Natural killer cell treated with Interleukin-12 subunit alpha and Interleukin-12 subunit beta and Interleukin-15 and Interleukin-18, amount 100 ng/mL, for 72 hours (primary cell): ENCODE measurements at places on chromosomes 2 and 18.

DNA sequence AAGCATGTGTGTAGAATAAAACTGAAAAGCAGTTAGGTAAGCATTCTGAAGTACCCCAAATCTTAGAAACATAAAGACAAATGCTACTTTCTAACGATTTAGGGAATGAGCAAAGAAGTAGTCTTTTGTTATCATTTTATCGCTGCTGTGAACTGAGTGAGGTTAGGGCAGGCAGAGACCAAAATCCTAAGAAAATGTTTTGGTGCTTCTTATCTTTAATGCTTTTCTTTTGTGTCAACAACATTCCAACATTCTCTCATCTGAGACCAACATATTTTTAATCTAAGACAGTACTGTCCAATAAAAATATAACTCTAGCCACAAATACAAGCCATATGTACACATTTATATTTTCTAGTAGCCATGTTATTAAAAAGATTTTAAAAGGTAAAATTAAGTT is 789.4 kb upstream of the PIK3C3 start:
- no peak for DNase-seq
- no peaks in the 10 kb centered on the region for H3K36me3 ChIP-seq
- no peak overlapping the region for H3K27ac ChIP-seq
- no peaks in the 10 kb centered on the region for H3K27me3 ChIP-seq

GRCh38 chr2:11043245-11043644 is 112.0 kb upstream of the SLC66A3 start:
- H3K27ac ChIP-seq = no peak overlapping the region
- H3K4me1 ChIP-seq = no peaks in the 10 kb centered on the region
- DNase-seq = no peak
- H3K36me3 ChIP-seq = peaks cover 15% of the 10 kb centered on the region
- peaks cover 11% of the 10 kb centered on the region for H3K27me3 ChIP-seq

GRCh38 chr2:203470371-203470770 is 64.7 kb downstream of the RAPH1 start:
- no peak overlapping the region for H3K27ac ChIP-seq
- no peak overlapping the region for H3K4me3 ChIP-seq
- H3K36me3 ChIP-seq = no peaks in the 10 kb centered on the region
- no peak for DNase-seq

GRCh38 chr2:72538486-72538885 is 287.3 kb downstream of the EXOC6B start:
- H3K4me3 ChIP-seq = no peak overlapping the region
- no peaks in the 10 kb centered on the region for H3K27me3 ChIP-seq
- no peak overlapping the region for H3K27ac ChIP-seq
- no peaks in the 10 kb centered on the region for H3K36me3 ChIP-seq

DNA sequence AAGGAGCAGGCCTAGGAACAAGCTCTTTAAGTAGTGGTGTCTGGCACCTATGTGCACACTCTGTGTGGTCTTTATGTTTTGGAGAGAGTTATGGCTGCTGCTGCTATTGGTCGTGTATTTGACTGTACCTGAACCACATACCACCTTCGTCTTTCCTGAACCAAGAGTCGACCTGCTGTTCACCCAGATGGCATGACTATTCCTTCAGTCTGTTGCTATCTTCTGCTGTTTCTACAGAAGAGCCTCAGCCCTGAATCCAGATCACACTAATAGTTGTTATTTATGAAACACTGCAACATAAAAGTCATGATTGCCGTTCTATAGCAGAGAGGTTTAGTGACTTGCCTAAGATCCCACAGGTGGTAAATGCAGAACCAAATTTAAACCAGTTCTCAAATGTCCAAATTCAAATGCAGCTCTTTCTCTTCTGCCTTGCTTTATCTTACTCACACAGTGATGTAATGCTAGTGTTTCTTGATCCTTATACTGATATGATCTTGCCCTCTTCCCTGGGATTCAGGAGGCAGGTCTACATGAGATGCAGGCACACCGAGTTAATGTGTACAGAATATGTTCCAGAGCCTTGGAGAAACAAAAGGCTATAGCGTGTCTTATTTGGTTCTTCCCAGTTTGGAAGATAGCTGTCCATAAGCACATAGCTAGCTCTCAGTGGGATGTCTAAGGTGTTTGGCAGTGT is 122.1 kb upstream of the FOSL2 start:
- peaks cover 78% of the 10 kb centered on the region for H3K4me1 ChIP-seq
- no peak for DNase-seq
- peaks cover 5% of the 10 kb centered on the region for H3K36me3 ChIP-seq
- H3K27me3 ChIP-seq = no peaks in the 10 kb centered on the region

DNA sequence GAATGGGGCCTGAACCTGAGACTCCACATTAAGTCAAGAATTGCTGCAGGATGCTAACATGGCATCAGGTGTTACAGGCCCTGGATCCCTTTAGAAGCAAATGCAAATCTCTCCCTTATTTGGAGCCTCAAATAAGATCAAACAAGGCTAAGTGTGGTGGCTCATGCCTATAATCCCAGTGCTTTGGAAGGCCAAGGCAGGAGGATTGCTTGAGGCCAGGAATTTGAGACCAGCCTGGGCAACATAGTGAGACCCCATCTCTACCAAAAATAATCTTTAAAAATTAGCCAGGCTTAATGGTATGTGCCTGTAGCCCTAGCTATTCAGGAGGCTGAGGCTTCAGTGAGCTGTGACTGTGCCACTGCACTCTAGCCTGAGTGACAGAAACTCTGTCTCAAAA is 89.4 kb downstream of the DYM start:
- no peak overlapping the region for H3K4me3 ChIP-seq
- no peaks in the 10 kb centered on the region for H3K4me1 ChIP-seq
- DNase-seq = no peak
- no peak overlapping the region for H3K27ac ChIP-seq
- H3K36me3 ChIP-seq = no peaks in the 10 kb centered on the region

GRCh38 chr2:166563894-166564293 is 69.8 kb upstream of the SCN7A start:
- no peaks in the 10 kb centered on the region for H3K4me1 ChIP-seq
- no peaks in the 10 kb centered on the region for H3K36me3 ChIP-seq
- no peak overlapping the region for H3K4me3 ChIP-seq
- DNase-seq = no peak
- H3K27me3 ChIP-seq = no peaks in the 10 kb centered on the region
- H3K27ac ChIP-seq = no peak overlapping the region

GRCh38 chr2:219475278-219475677 is 23.4 kb upstream of the GMPPA start:
- no peak for DNase-seq
- H3K36me3 ChIP-seq = no peaks in the 10 kb centered on the region
- H3K27me3 ChIP-seq = peaks cover 5% of the 10 kb centered on the region
- peaks cover 5% of the 10 kb centered on the region for H3K4me1 ChIP-seq
- no peak overlapping the region for H3K27ac ChIP-seq
- H3K4me3 ChIP-seq = no peak overlapping the region
